ENCODE measurements at places on chromosomes 1 and 21. TPM values are rescaled to one million over a fixed set of nuclear protein-coding genes. Genes with fewer than 3 reads are reported as not detected.
A peak's percentile ranks its signal among the peaks of the same experiment; 100 is the strongest.

Gene CCDC181
- 4.8 TPM for polyA plus RNA-seq

Gene LORICRIN
- polyA plus RNA-seq: not detected

Gene VSIG8
- 0.10 TPM for polyA plus RNA-seq

- DNase-seq: no peak
These were observed 2.9 kb downstream of the ASAP3 start for GRCh38 chr1:23481026-23481597.

DNA sequence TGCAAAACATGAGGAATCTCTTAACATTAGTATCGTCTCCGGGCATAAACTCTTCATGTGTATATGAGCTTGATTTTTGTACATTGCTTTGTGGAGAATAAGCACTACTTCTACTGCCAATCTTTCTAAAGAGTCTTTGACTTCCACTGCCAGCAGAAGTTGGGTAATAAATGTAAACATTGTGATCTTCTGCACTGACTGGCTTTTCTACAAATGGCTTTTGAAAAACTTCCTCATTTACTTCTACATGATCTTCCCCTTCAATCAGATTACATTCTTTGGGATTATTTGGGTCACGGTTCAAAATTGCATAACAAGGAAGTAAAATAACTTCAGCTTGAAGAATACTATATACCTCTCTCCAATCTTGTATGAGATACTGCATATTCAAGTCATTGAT lies 30.4 kb upstream of the SLC44A5 start:
- DNase-seq: no peak

GRCh38 chr1:15950763-15951295 lies 25.1 kb downstream of the ZBTB17 start:
- peak; percentile 67 for DNase-seq

Data from left lung (tissue), 14 donors.